ENCODE measurements at places on chromosomes 12 and 14.

- DNase-seq = no peak
Measured at GRCh38 chr12:132163911-132164288, 19.6 kb downstream of the NOC4L start.

DNA sequence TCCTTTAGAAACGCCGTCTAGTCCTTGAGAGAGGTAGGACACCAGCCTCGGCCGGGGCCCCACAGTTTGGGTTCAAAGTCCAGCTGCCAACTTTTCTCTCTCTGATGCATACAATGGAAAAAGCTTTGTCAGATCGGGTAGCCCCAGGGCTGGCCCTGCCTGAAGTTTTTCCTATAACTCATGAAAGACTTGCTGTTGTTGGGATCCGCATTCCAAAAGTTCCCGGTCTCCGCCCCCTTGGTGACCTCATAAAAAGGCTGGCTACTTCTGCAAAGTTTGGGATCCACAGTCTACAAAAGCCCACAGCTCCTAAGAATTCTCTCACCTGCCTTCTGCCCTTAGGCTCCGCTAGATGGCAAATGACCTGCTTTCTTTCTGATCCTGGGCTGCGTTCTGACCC lies 35.3 kb upstream of the CLEC6A start:
- no peak for DNase-seq

DNA sequence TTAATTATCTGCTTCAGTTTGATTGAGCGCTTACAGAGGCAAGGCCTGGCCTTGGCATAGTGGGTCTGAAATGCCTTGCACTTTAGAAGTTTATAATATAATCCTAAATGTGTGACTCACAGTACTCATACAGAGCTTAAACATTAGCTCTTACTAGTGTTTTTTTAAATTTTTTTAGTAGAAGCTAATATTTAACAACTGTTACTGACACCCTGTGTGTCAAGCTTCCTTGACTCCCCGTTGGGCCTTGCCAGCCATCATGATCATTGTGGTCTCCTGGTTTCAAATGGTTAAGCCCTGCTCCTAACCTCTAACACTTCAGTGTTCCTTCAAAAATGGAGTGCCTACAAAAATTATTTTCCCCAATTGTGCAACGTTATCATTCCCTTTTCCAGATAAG lies 126.9 kb downstream of the GALC start:
- DNase-seq = no peak

GRCh38 chr12:22525426-22525825 lies 18.9 kb downstream of the C2CD5 start:
- no peak for DNase-seq

DNA sequence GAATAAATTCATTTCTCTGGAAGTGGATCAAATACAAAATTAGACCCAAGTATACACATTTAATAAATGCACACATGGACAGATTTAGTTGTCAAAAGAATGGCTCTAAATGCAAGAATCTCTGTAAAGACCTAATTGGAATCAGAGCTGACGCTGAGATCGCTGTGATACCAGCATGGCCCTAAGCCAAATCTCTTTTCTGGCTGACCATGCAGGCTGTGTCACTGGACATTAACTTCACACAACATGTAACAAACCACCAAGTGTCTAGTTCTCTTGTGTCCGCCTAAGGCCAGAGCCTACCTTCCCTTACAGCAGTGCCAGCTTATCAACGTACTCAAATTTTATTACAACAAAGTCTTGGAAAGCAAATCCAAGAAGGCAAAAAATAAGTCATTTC lies 127.5 kb downstream of the MED13L start:
- no peak for DNase-seq

DNA sequence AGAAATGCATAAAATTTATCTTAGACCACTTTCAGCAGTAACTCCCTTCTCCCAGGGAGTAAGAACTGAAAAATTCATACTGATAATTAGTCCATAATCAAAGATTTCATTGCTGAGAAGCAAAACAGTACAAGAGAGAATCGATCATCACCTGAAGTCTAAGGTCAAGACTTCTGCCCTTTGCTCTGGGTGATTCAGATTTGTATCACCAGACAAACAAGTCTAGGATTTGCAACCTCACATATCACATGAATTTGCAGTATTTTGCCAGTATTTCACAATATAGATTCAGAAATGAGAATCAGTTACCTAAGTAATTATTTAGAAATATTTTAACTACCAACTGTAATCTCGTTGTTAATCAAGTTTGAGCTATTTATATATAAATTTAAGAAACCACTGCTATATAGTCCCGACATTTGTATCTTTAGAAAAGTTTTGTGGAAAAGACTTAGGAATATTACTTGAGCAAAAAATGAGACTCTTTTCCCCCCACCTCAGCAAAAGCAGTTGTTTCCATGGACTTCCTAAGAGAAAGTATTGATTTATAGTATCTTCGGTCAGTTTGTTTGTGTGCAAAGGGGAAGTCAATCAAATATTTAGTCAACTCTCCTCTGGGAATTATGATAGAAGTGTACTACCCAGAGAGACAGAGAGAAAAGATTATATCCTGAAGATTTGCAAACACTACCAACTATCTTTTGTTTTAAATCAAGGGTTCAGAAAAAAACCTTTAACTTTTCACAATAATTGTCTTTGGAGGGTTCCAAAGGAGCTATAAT lies 840.1 kb downstream of the TRHDE start:
- DNase-seq = no peak

- DNase-seq = no peak
Measured at GRCh38 chr12:27271206-27271605, 27.1 kb downstream of the STK38L start.

DNA sequence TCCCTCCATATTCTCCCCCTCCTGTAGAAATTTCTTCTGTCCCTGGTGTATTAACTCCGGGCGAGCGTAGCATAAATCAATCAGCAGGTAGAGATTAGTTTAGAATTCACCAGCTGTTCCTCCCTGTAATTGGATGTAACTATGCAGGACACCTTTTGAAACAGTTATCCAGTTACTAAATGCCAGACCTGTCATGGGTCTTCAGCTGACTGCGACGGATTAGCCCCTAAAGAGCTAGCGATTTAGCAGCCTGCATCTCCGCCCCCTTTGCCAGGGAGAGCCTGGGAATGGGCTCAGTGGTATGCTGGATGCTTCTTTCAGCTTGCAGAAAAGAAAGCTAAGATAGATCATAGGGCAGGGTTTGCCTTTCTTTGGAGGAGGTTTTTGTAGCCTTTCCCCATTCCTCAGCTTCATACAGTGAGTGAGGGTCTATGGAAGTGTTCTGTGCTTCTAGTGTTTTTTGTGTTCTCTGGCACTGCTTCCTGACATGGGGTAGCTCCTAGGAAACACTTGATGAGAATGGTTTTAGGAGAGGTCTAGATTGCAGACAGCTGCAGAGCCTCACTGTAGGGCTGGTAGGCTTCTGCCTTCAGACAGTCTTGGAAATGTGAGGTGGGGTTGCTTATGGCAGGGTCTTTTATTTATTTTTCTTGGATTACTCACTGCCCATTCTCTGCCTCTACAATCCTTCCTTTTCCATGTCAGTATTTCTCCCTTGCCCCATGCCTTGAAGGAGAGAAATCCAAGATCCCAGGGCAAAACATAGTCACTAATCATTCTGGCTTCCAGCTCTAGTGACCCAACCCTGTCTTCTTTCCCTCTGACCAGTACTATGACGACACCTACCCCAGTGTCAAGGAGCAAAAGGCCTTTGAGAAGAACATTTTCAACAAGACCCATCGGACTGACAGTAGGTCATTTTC lies 16.7 kb downstream of the COPZ1 start:
- DNase-seq = no peak

DNA sequence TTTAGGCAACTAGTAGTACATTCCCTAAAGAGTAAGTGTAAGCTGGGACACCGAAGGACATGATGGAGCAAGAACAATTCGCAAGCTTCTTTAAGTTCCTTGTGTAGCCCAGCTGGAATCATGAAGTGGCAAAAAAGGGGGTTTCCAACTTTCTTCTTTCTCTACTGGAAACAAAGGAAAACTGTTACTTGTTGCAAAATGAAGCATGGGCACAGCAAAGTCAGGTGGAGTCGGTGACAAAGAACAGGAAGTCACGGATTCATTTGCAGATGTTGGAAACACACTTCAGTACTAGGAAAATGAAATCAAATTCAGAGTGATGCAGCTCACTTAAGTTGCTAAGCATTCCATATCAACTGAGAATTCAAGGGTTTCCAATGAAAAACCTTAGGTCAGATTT lies 706.9 kb upstream of the STXBP6 start:
- no peak for DNase-seq

- no peak for DNase-seq
Measured at GRCh38 chr12:80802652-80803400, 86.1 kb downstream of the MYF5 start.

Measured in GM10248 (cell line).